A549 treated with RU486 at 1 μM for 4 hours (cell line): ENCODE measurements at places on chromosomes 3 and 15. TPM values are rescaled to one million over a fixed set of nuclear protein-coding genes. Genes with fewer than 3 reads are reported as not detected.

The MNS1 gene
- 2.1 to 4.3 TPM (median 3.2 TPM) in 5 replicates for total RNA-seq

The SOX2 gene
- 0.76 to 1.0 TPM (median 0.87 TPM) in 5 replicates for total RNA-seq

The SLC28A1 gene
- 0.07 TPM in 1 of 5 replicates, not detected in the others for total RNA-seq

The TMEM207 gene
- not detected in 5 replicates for total RNA-seq

The AMT gene
- 0.13 to 0.44 TPM (median 0.30 TPM) in 5 replicates for total RNA-seq

The ZIC1 gene
- 0.07 to 0.10 TPM in 2 of 5 replicates, not detected in the others for total RNA-seq

The UBAP1L gene
- 0.48 to 1.3 TPM (median 0.99 TPM) in 5 replicates for total RNA-seq

The DAZL gene
- total RNA-seq, result not detected in 5 replicates

The SLC12A1 gene
- not detected in 5 replicates for total RNA-seq

The SCN11A gene
- not detected in 5 replicates for total RNA-seq

The GSK3B gene
- total RNA-seq, result 26.4 to 29.6 TPM (median 27.1 TPM) in 5 replicates
